Calu3 (cell line): ENCODE measurements at places on chromosomes 11 and 22.

- no peak for DNase-seq
Measured at GRCh38 chr11:111557425-111558111, 17.0 kb downstream of the LAYN start.

- no peak for DNase-seq
Measured at GRCh38 chr11:10317151-10317755, 12.4 kb downstream of the ADM start.

GRCh38 chr11:131301306-131301705 is 69.1 kb upstream of the NTM start:
- DNase-seq, result no peak

- DNase-seq, result no peak
Measured at GRCh38 chr11:108302121-108302785, 79.4 kb downstream of the ATM start.

DNA sequence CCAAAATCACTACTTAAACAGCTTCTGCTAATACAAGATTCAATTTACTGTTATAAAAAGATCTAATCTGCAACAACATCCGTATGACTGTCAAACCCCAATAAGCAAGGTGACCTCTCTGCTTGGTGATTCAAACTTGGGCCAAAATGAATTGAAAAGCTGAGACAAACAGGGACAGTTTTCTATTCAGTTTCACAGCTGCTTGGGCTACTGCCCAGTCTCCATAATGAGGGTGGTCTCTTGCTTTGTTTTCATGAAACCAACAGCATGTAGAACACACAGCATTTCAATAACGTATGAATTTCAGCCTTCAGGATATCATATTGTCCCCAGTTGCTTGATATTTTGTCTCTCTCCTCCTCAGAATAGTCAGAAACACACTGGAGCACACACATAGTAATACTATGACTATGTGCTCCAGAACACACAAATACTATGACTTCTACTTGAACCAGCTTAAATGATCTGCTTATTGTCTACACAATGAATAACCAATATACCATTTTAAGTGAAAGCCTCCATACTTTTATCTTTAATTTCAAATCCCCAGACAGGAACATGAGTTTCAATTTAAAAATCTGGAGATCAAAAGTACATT is 285.0 kb downstream of the TTC28 start:
- DNase-seq, result no peak

DNA sequence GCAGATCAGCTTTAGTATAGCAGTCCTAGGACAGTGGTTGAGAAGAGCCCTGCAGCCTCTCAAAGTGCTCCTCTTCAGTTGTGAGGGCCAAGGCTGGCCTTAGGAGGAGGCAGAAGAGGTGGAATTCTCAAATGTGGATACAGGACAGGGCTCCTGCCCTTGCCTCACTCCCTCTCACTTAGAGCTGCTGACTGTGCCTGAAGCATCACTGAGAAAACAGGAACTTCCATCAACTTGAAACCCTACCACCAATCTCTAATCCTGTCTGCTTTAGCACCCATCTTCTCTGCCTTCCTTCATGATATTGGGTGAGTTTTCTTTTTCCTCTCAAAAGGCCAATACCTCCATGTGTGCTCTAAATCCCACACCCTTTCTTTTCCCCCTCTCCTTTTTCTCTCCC is 14.4 kb upstream of the UCP3 start:
- DNase-seq, result no peak

- DNase-seq, result peak; percentile 24
Measured at GRCh38 chr11:100918551-100919500, 210.8 kb downstream of the PGR start.

DNA sequence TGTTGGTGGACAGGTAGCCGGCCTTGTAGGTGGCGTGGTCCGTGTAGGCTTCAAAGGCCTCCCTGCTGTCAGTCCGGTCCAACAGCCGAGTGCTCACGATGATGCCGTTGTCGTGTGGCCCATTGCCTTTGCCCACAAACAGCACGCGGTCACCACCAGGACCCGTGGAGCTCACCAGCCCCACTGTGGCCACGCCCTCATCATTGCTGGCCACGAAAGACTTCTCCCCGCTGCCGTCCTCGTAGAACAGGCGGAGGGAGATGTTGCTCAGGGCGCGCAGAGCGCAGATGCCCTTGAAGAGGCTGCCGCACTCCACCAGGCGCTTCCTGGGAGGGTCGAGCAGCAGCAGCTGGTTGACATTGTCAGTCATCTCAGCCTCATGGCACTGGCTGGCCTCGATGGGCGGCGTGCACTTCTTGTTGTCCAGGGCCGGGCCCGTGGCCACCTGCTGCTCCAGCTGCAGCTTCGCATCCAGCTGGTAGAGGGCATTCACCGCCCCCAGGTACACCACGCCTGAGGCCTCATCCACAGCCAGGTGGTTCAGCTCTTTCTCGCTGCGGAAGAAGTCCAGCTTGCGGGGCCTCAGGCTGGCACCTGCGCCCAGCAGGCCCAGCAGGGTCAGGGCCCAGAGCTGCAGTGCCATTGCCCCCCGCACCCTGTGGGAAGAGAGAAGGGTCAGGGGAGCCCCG is 17.4 kb downstream of the PLXNB2 start:
- no peak for DNase-seq

DNA sequence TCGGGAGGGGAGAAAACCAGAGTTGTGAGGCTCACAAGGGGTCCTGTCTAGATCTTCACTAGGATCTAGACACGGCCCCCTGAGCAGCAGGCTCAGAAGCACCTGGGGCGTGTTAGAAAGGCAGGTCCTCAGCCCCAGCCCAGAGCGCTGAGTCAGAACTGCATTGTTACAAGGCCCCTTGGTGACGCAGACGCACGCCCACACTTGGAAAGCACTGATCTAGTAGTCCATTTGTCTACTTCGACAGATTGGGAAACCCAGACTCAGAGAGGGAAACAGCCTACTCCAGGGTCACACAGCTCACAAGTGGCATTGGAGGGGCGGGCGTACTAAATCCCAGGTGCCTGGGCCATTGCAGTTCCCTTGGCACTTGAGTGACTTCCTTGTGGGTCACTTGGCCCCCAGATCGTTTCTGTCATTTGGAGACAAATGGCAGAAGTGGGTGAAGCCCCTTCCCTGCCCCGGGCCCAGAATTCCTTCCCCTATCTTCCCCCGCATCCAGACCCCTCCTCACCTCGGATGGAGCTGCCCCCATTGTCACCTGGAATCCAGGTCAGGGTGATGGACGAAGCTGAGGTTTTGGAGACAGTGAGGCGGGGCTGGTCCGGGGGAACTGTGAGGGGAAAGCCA is 110.8 kb downstream of the CEP164 start:
- DNase-seq, result no peak

GRCh38 chr11:46560300-46560991 is 33.4 kb downstream of the AMBRA1 start:
- DNase-seq, result no peak

DNA sequence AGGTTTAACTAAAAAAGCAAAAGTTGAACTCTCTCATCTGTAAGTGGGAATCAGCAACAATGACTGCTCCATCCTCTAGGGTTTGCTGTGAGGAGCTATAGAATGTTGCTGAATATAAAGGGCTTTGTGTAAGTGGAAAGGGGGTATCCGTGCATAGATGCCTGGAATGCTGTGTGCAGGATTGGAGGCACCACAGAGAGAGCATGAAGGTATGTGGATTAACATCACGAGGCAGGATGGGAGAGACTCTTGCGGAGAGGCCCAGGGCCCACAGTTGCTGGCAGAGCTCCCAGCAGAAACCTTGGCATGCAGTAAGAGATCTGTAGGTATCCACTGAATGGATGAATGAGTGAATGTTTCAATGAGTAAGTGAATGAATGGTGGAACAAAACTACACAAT is 298.7 kb upstream of the DDI1 start:
- no peak for DNase-seq

GRCh38 chr11:837189-837989 is 4.6 kb downstream of the CD151 start:
- DNase-seq, result no peak

GRCh38 chr11:90218606-90219005 is 4.2 kb downstream of the CHORDC1 start:
- DNase-seq, result peak; percentile 11

DNA sequence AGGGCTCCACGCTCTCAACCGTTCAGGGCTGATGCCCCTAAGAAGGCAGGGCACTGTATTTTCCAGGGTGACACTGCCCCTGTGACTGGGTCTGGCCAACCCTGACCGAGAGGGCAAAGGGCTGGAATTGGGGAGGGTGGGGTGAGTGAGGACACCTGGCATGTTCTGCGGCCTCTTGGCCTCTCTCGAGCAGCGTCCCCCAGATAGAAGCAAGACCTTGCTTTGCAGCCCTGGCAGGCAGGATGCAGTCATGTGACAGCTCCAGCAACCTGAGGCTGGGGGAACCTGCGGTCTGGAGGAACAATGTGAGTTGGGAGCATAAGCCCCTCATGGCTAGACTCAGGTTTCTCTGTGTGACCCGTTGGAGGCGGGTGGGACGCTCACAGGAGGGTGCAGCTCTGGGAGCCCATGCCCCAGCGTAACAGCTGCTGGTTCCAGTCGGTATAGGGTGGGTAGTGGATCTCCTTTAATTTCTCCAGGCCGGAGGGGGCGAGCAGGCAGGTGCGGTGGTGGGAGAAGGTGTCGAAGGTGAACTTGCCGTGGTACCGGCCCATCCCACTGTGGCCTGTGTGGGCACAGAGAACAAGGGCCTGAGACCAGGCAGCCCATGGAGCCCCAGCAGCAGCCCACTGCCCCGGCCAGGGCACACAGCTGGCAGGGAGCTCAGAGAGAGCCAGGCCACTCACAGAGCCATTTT is 11.4 kb downstream of the ALDH3B2 start:
- no peak for DNase-seq

DNA sequence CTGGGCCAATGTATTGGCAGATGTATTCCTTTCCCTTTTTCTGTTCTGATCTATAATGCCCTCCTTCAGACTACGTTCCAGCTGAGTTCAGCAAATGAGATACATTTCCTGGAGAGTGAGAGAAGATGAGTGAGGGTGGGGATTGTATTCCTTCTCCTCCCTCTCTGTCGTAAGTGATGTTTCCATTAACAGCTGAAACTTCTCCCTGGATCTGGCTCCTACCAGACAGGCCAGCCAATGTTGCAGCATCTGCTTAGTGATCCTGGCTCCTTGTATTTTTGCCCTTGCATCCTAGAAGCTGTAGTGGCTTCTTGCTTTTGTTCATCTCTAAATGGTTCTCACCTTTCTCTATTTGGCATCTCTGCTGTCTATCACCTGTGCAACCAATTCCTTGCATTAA is 48.2 kb upstream of the MTMR2 start:
- DNase-seq, result no peak

GRCh38 chr11:69155302-69156234 is at the start of gene SMIM38:
TSS of gene SMIM38 (plus strand) at chr11:69155935. CDS start at chr11:69157847, 1,912 bp downstream.
- no peak for DNase-seq

DNA sequence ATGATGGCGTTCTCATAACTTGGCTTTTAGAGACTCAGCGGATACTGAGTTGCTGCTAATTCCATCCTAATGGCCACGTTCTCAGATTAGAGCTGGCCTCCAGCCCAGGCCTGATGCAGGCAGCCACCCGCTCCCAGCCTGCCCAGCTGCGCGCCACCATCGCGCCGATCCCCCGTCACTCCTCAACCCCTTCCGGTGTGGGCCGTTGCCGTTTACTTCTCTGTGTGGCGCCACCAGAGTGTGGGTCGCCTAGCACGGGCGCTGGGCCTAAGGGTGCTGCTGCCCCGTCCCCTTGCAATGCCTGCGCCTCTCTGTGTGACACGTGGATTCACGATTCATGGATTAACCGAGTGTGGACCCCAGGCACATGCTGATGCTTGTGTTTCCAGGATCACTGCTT is 1116.0 kb downstream of the BRD1 start:
- no peak for DNase-seq

GRCh38 chr11:62120431-62120830 is 3.4 kb upstream of the INCENP start:
- DNase-seq, result no peak

- DNase-seq, result no peak
Measured at GRCh38 chr11:112748713-112749543, 212.3 kb upstream of the NCAM1 start.

- DNase-seq, result no peak
Measured at GRCh38 chr11:114057605-114058004, 1.9 kb upstream of the ZBTB16 start.

DNA sequence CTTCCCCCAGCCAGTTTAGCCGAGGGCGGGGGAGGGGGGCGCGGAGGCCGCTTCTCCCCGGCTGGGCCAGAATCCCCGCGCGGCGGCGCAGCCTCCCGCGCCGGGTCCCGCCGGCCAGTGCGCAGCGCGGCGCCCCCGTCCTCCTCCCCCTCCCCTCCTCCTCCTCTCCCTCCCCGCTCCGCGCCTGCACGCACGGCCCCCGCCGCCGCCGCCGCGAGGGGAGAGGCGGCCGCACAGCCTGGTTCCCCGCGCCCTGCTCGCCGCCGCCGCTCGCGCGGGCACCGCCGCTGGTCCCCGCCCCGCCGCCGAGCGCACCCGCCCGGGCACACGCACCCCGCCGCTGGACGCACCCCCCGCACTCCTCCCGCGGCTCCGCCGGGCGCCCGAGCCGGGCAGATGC is at the start of gene FLRT1:
Gene FLRT1, plus strand, starts transcription at position 356 of the 400 bp plus-strand sequence. CDS start 80,337 bp downstream, outside the sequence.
- no peak for DNase-seq

DNA sequence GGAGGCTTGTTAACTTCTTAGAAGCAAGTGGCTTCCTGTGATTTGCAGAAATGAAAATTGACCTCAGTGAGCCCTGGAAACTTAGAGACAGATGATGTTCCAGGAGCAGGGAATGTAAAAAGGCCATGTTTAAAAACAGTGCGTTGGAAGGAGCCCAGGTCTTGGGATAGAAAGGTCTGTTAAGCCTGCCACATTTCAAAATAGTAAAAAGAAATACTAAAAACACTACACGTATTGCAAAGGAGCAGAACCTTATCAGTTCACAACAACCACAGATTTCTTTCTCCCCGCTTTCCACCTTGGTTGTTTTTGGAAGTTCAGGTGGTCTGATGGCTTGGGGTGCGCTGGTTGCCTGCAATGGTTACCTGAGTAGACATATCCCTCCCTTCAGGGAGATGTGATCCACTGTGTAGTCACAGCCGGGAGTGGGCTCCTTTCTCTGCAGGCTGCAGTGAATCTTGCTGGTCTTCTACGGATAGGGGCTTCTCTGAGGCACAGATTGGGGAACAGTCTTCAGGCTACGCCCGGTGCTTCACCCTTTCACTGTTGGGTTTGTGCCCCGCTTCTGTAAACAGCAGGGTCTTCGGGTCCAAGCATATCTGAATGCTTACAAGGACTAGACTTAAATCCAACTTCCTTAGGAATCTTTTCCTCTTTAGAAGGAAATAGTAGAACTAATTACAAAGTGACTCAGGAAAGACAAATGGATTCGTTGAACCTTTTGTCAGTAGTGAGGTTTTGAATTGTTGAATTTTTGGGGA is 1.9 kb downstream of the TEAD1 start:
- no peak for DNase-seq

DNA sequence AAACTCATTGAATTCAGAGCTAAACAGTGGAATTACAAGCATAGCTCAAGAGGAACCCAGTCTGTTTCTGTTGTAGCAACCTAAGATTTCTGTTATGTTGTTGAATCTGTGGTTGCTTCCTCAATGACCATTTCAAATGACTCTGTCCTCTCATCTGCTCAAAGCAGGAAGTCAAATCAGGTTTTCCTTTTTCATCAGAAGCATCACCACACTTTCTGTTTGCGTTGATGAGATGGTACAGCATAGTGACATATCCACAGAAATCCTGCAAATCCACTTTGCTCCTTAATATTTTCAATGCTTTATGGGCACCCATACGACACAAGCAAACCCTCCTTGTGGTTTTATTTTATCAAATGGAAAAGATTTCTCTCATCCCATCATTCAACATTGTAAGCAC is 12.6 kb upstream of the UCP2 start:
- DNase-seq, result no peak

GRCh38 chr11:17188675-17189074 is 19.1 kb downstream of the PIK3C2A start:
- no peak for DNase-seq
